Effector memory CD8-positive, alpha-beta T cell (primary cell): ENCODE measurements at places on chromosomes 3 and 15.

GRCh38 chr3:65939801-65940246 lies 98.9 kb downstream of the MAGI1 start:
- DNase-seq: no peak

DNA sequence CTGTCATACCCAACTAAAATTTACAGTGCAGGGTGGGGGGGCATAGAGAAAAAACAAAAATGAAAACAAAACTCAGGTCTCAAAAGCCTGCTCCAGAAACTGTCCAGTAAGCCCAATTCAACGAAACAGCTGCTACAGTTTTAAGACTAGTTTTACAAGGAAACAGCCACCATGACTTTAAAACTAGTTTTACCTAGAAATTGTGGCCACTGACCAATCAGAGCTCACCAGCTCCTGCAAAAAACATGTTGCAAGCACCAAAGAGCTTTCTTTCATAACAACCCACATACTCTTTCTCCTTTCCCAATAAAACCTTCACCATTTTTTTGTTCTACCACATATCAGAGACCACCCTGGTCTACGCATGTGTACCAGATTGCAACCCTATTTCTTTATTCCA lies 7.3 kb upstream of the CFAP91 start:
- DNase-seq: no peak

DNA sequence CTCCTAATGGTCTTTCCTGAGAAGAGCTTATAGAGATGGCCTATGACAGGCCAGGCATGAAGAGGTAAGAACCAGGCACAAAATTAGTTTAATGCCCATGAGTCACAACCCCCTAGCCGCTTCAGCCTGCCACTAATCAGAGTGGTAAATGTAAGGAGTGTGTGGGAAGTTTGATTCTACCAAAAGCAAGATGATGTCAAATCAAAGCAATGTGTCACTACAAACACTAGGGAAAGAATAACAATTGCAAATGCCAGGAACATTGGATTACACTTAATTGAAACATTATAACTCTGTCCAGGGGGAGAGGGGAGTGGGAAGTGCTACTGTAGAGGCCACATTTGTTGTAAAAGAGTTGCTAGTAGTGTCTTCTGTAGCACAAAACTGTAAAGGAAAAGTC lies 596.6 kb upstream of the AGTR1 start:
- DNase-seq: no peak

GRCh38 chr15:87710406-87710805 lies 546.1 kb downstream of the NTRK3 start:
- no peak for DNase-seq

DNA sequence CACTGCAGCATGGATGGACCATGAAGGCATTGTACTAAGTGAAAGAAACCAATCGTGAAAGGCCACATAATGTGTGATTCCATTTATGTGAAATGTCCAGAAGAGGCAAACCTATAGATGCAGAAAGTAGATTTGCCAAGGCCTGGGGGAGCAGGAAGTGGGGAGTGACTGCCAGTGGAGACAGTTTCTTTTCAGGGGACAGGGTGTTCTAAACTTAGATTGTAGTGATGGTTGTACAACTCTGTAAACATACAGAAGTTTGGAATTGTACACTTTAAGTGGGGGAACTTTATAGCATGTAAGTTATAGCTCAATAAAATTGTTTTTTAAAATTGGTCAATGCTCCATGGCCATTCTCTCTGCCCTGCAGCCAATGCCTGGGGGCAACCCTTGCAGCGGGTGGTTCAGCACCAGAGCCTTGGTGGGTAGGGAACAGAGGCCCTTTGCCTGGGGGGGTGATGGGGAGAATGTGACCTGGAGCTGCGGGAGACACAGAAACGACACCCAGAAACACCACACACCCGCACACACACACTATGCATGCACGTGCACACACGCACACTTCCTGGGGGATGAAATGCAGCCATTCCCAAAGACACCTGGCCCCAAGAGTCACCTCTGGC lies 43.1 kb downstream of the DNAJB8 start:
- no peak for DNase-seq

DNA sequence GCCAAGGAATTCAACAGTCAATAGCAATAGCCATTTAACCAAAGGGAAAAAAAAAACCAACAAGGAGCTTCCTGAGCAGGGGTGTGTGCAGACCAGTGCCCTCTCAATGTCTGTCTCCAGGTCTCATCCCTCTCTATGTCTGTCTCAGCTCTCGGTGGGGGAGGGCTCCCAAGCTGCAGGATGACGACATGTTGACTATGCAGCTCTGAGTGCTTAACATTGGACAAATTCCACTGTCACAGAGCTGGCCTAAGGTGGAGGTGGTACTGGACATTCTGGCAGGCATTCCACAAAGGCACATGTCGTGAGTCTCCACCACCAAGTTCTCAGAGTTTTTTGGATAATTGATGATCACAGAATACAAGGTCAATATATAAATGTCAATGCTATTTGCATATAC lies 2.0 kb upstream of the CAPN7 start:
- DNase-seq: no peak

- DNase-seq: no peak
Measured at GRCh38 chr15:66739287-66739686, 37.3 kb downstream of the SMAD6 start.

- no peak for DNase-seq
Measured at GRCh38 chr3:4387210-4388204, 79.6 kb downstream of the SUMF1 start.

GRCh38 chr15:93362203-93362602 lies 273.2 kb upstream of the RGMA start:
- no peak for DNase-seq

GRCh38 chr3:62567097-62568021 lies 194.0 kb upstream of the FEZF2 start:
- no peak for DNase-seq

GRCh38 chr15:90968434-90968833 lies 13.8 kb downstream of the RCCD1 start:
- no peak for DNase-seq

DNA sequence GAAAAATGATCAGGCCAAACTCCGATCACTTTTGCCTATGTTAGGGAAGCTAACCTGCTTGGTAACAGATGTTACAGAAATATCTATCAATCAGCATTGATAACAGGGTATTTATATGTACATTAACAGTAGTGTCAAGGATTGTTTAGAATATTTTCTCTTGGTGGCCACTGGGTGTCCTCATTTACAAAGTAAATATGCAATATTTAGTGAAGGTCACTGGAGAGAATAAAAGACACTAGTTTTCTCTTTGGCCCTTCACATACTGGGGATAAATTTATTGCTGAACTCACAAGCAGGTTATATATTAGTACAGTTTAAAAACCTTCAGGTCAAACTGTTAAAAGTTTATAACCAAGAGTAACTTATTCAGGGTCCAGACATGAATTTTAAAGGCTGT lies 69.0 kb downstream of the TIGIT start:
- no peak for DNase-seq

DNA sequence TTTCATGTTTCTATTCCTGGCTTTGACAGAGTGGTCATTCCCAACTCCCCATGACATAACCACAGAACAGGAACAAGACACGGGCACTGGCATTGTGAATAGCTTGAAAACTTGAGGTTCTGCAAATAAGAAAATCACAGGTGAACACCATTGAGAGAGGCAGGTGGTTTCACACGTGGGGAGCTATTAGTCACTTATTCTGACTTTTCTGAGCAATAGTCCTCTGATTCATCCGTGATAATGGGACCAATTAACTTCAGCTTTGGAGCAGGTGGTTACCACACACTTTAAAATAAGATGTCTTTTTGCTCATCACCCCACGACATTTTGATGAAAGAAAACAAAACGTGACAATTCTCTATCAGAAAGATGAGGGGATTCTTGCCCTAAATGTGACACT lies 224.7 kb downstream of the KLF13 start:
- DNase-seq: no peak

DNA sequence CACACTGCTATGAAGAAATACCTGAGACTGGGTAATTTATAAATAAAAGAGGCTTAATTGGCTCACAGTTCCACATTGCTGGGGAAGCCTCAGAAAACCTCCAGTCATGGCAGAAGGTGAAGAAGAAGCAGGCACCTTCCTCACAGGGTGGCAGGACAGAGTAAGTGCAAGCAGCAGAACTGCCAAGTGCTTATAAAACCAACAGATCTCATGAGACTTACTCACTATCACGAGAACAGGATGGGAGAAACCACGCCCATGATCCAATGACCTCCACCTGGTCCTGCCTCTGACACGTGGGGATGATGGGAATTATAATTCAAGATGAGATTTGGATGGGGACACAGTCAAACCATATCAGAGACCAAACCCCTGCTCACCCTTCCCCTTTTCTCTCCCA lies 75.0 kb downstream of the TRIM69 start:
- no peak for DNase-seq

GRCh38 chr3:149463921-149464320 lies 10.6 kb upstream of the TM4SF4 start:
- no peak for DNase-seq

- DNase-seq: no peak
Measured at GRCh38 chr15:83199288-83199687, 8.3 kb downstream of the HDGFL3 start.

DNA sequence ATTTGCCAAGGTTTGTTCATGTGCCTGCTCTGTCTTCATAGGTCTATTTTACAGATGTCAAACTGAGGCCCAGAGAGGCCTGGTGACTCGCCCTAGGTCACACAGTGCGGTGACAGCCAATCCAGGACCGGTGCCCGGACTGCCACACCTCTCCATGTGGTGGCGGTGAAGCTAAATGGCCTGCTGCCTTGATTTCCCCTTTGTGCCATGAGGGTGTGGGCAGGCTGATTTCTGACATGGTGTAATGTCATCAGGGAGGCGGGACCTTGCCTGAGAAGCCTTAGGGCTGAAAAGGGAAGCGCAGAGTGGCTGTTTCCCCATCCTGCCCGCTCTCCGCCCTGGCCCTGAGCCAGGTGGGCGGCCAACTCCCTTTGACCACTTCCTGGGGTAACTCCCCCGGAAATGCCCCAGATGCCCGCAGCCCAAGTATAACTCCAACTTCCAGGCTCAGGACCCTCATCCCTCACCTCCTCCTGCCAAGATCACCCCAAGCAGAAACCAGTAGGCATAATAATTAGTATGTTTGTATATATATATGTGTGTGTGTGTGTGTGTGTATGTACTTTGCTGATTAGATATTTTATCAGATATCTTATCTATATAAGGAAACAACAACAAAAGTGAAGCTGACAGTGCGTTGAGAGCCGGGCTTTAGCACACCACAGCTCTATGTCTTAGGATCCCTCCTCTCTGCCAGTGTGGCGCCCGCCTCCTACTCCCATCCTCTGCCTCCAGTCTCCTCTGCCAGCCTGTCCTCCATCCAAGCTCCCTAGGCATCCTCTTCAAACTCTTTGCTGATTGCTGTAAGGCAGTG lies 63.9 kb downstream of the IQSEC1 start:
- peak; percentile 72 for DNase-seq

DNA sequence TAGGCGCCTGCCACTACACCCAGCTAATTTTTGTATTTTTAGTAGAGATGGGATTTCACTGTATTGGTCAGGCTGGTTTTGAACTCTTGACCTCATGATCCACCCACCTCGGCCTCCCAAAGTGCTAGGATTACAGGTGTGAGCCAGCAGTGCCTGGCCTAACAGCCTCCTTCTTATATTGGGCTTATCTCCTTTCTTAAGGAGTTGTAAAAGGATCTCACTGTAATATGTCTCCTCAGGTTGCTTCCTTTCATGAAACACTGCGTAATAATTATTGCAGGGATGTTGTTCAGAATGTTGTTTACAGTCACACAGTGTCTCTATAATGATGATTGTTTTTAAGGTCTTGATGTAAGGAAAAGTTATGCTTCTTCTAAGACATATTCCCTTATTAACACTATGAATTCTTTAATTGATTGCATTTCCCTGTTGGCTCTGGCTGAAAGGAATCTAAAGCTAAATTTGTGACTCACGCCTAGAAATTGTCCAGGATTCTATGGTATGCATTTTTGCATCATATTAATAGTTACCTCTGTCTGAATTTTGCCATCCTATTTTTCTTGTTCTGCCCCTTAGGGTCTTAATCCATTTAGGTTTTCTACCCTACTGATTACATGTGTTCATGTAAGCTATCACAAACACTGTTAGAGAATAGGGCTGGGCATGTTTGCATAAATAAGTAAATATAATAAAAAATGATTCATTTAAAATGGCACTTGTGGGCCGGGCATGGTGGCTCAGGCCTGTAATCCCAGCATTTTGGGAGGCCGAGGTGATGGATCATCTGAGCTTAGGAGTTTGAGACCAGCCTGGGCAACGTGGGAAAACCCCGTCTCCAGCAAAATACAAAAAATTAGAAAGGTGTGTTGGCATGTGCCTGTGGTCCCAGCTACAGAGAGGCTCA lies 24.5 kb upstream of the RNF111 start:
- no peak for DNase-seq

DNA sequence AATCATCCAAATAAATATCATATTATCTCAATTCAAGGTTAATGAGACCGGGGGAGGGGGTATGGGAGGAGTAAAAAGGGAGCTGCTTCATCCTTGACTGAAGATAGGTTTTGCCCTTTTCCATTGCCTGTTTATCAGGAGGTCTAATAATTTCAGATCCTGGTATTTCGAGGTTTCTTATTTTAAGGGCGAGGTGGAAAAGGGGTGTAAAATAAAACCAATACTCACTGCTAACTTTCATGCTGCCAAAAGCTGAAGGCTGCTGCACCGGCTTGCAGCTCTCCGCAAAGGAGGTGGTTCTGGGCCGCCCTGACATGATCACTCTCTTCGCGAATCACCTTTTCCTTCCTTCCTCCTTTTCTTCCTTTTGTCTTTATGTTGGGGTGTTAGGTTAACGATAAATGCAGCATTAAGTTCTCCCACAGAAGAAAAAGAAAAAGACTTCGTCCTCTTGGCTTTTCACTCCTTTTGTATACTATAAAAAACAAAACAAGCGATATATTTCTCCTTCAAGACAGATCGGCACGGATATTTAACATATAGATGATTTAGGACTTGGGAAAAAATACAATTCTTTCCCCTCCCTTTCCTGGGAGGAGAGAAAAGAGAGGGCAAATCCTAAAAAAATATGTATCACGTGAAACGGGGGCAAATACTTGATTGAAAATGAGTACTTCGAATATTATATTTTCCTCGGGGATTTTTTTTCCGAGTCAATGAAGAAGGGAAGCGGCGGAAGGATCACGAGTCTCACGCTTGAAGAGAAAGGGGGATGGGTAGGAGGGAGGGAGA lies 932 bp downstream of the GSK3B start:
- no peak for DNase-seq

- DNase-seq: no peak
Measured at GRCh38 chr3:10011631-10012030, 14.6 kb upstream of the FANCD2 start.

GRCh38 chr3:157512534-157512933 lies 9.3 kb upstream of the VEPH1 start:
- DNase-seq: no peak

DNA sequence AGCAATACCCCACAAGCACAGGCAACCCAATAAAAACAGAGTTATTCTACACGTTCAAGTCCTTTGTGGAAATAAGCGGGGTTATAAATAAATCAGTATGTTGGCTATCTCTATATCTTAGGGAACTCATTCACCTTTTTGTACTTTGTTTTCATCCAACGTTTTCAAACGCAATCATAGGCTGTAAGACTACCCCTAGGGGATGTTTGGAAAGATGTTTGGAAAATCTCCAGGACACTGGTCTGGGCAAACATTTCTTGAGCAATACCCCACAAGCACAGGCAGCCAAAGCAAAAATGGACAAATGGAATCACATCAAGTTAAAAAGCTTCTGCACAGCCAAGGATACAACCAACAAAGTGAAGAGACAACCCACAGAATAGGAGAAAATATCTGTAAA lies 70.1 kb downstream of the CLDN11 start:
- no peak for DNase-seq

GRCh38 chr3:129001806-129002572 lies 885 bp downstream of the EFCC1 start:
- no peak for DNase-seq

GRCh38 chr15:25671132-25671531 lies 192.0 kb downstream of the ATP10A start:
- DNase-seq: no peak
